ENCODE measurements at places on chromosomes 12 and 14.

- DNase-seq = no peak
Observed at GRCh38 chr12:15180325-15180724, 40.9 kb downstream of the RERG start.

GRCh38 chr12:122862110-122862634, 26.9 kb downstream of the HIP1R start:
- no peak for DNase-seq

DNA sequence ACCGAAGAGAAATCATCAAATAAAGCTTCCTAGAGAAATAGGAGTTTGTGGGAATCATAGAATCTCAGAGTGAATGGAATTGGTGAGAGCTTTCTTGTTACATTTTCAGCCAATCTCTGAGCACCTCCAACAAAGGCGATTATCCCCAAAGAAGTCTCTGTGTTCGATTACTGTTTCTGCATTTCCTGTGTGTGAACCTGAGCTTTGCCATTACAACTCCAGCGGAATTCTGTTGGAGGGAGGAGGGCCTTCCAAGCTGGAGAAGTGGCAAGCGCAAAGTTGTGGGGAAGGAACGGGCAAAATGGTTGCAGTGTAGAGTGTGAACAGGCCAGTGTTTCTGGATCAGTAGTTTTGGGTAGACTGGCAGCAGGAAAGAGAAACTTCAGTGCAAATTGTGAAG, 23.1 kb downstream of the TMEM117 start:
- DNase-seq = no peak

DNA sequence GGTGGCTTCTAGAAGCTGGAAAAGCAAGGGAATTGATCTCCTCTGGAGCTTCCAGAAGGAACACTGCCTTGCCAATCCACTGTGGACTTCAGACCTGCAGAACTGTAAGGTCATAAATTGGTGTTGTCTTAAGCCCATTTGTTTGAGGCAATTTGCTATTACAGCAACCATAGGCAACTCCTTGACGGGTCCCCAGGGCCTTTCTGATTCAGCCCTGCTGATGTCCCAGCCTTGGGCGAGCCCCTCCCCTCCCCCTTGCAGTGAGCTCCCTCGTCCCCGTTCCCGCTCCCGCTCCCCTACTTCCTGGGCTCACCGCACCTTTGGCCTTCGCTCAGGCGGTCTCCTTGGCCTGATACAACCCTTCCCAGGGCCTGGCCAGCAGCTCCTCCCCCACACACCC, 18.9 kb upstream of the DIO3 start:
- DNase-seq = no peak

- DNase-seq = no peak
Observed at GRCh38 chr12:20602641-20603391, 92.3 kb upstream of the SLCO1C1 start.
